NCI-H748 treated with DMSO at 0.1 percent for 48 hours (cell line): ENCODE measurements at places on chromosomes 1 and 21.

DNA sequence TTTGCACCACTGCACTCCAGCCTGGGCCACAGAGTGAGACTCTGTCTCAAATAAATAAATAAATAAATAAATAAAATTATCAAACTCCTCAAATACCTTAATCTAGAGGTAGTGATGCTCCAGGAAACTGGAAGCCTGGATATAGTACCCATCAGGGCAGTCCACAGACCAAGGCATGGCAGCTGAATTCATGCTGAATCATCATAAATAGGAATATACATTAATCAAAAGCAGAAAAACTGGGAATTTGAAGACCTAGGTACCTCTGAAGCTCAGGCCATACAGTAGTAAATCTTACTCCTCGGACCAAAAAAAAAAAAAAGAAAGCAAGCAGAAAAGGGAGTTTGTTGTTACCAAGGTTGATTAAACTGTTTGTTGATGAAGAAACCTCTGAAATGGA, 184.2 kb upstream of the CHODL start:
- DNase-seq: no peak

- DNase-seq: peak; percentile 69
Measured at GRCh38 chr1:44798481-44799365, 1.5 kb upstream of the PLK3 start.

GRCh38 chr1:47178654-47179016, 11.2 kb downstream of the PDZK1IP1 start:
- DNase-seq: no peak

DNA sequence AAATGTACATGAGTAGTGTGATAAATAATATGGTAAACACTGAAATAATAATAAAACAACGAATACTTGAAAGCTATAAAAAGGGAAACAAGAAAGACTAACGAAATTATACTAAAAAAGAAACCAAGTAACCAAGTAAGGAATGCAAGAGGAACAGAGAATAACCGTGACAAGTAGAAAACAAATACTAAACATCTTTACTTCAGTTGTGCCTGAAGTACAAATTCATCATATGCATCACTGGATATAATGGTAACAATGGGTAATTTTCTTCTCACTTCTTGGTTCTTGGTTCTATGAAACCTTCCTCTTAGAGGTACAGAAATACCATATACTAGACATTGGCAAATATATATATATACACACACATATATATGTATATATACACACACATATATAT, 1093.6 kb upstream of the B3GALT2 start:
- no peak for DNase-seq

- DNase-seq: no peak
Measured at GRCh38 chr1:200749090-200749489, 10.4 kb downstream of the CAMSAP2 start.

DNA sequence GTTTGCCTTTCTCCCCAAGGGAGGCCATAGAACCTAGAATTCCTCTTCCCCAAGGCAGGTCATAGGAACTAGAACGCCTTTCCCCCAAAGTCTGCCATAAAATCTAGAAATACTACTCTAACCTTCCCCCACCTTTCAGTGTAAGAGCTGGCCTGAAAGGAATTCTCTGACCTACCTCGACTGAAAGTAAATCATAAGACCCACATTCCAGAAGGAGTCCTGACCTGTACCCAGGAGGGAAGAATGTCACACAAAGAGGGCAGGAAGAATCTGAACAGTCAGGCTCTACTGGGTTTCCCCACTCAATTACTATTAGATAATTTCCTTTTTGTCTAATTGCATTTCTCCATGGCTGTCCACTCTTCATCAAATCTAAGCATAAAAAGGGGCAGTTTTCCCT, 5.7 kb upstream of the ATG4C start:
- no peak for DNase-seq

DNA sequence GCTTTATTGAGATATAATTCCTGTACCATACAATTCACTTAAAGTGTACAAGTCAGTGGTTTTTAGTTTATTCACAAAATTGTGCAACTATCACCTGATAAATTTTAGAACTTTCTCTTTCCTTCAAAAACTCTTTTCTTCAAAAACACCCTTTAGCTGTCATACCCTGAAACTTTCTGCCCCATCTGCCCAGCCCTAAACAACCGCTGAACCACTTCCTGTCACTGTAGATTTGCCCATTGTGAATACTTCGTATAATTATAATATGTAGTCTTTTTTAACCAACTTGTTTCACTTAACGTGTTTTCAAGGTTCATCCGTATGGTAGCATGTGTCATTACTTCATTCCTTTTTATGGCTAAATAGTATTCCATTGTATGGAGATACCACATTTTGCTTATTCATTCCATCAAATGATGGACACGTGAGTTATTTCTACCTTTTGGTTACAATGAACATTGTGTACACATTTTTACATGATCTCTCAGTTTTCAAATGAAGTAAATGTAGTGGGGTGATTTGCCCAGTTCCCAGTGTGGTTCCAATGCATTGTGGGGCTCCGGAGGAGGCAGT, 37.9 kb downstream of the WNT4 start:
- no peak for DNase-seq

- DNase-seq: no peak
Measured at GRCh38 chr1:210489491-210489890, 160.8 kb downstream of the HHAT start.

GRCh38 chr1:154419620-154420571, 14.8 kb downstream of the IL6R start:
- no peak for DNase-seq

GRCh38 chr1:172671591-172671990, 12.7 kb downstream of the FASLG start:
- DNase-seq: no peak
